Left renal cortex interstitium (tissue), 4 donors: ENCODE measurements at places on chromosomes 7 and 10. TPM values are rescaled to one million over a fixed set of nuclear protein-coding genes. Genes with fewer than 3 reads are reported as not detected.

GRCh38 chr10:14815681-14816080, 22.2 kb downstream of the CDNF start:
- no peak for DNase-seq

Gene SSC4D
- polyA plus RNA-seq = 3.9 TPM

DNA sequence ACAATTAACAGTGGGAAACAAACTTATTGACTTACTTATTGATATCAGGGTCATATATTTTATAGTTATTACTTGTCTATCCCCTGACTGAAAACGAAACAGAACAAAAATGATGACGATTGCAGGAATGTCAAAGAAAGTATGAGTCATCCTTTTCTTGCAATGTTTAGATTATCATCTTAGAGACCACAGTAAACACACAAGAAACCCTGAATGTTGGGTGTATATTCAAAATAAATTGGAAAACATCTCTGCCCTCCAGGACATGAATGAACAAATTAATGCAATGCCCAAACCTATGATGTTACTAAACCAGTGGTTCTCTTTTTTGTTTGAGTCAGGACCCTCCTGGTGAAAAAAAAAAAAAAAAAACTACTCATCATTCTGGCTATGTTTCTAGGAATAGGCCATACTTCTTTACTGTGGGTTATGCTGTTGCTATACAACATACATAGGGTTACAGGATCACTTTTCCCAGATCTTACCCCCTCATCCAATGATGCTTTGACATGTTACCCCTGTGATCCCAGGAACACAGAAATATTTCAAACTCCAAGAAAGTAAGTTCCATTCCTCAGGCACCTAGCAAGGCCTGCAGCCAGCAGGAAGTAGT, 623.4 kb upstream of the IGFBP3 start:
- DNase-seq = no peak

DNA sequence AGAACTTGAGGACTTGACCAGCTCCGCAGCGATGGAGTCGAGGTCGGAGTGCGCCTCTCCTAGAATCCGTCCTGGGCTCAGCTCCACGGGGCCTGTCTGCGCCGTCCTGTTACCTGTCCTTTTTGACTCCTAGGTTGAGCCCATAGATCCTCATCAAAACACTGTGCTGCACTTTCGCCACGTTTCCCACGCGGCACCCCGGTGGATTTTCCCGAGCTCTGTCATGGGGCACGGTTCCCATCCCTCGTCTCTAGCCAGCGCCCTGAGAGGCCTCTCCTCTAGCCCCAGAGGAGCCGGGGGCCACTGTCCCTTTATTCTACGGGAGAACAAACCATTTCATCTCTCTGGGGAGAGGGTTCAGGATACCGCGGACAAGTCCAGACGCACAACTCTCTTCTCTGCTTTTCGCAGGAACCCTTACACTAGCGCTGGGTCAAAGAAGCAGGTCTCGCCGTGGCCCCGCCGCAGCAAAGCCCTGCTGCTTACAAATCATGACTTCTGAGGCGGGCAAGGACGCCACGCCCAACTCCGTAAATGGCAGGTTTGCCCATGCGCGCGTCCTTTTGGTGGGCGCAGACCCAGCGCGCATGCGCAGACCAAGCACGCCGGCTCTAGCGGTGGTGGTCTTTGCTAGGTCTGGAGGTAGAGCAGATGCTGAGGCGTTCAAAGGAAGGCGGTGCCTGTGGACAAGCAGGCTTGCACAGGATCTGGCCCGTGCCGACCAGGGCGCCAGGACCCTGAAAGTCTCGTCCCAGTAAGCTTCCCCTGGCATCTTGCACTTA, 10.3 kb upstream of the ANKRD7 start:
- peak; percentile 73 for DNase-seq

GRCh38 chr10:124196659-124197058, 103.3 kb upstream of the CHST15 start:
- no peak for DNase-seq

Gene CLRN3
- polyA plus RNA-seq = 21.5 TPM

DNA sequence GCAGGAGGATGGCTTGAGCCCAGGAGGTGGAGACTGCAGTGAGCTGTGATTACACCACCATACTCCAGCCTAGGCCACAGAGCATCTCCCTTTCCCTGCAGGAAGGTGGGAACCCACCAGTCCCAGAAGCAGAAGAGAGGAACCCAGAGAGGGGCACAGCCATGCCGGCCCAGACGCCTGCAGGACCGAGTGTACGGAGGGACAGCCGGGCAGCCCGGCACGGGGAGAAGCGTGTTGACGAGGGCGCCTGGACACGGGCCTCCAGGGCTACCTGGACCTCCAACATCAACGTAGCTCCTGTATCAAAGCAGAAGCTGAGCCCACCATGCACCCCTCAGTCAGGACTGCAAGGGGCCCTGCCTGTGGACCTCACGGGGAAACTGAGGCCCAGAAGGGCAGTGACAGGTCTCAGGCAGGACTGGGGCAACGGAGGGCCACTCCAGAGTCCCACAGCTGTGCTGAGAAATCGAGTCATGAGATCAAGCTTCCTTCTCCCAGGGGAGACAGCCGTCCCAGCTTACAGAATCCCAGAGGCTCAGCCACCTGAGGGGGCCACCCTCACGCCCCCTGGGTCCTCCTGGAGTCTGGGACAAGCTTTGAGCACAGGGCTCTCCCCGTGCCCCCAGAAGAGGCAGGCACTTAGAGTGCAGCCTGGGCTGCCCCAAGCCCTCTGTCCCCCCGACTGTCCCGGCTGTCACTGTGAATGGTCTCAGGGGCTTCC, 43.1 kb downstream of the TNRC18 start:
- no peak for DNase-seq

GRCh38 chr7:148177972-148178371, 412.6 kb upstream of the C7orf33 start:
- DNase-seq = no peak

DNA sequence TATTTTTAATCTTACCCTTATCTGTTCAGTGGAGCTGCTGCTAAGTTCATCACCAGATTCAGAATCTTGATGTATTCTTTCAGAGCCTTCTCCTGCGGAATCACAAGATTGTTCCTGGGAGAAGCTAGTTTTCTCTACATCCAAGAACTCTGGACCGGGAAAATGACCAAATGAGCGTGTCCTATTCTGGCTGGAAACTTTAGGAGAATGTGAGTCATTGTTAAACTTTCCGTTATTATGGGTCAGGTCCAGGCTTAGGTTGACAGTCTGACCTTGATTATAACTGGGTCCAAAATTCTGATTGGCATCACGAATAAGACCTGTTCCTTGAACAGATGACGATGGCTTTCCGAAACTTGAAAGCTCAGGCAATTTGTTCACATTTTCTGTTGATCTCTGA, 20.5 kb downstream of the ARHGAP12 start:
- no peak for DNase-seq

GRCh38 chr7:80213814-80214213, 79.2 kb downstream of the GNAI1 start:
- no peak for DNase-seq

Gene SORCS1
- 11.6 TPM for polyA plus RNA-seq

GRCh38 chr7:156230576-156230975, 410.0 kb upstream of the RNF32 start:
- DNase-seq = no peak

Gene EBF3
- 2.3 TPM for polyA plus RNA-seq

DNA sequence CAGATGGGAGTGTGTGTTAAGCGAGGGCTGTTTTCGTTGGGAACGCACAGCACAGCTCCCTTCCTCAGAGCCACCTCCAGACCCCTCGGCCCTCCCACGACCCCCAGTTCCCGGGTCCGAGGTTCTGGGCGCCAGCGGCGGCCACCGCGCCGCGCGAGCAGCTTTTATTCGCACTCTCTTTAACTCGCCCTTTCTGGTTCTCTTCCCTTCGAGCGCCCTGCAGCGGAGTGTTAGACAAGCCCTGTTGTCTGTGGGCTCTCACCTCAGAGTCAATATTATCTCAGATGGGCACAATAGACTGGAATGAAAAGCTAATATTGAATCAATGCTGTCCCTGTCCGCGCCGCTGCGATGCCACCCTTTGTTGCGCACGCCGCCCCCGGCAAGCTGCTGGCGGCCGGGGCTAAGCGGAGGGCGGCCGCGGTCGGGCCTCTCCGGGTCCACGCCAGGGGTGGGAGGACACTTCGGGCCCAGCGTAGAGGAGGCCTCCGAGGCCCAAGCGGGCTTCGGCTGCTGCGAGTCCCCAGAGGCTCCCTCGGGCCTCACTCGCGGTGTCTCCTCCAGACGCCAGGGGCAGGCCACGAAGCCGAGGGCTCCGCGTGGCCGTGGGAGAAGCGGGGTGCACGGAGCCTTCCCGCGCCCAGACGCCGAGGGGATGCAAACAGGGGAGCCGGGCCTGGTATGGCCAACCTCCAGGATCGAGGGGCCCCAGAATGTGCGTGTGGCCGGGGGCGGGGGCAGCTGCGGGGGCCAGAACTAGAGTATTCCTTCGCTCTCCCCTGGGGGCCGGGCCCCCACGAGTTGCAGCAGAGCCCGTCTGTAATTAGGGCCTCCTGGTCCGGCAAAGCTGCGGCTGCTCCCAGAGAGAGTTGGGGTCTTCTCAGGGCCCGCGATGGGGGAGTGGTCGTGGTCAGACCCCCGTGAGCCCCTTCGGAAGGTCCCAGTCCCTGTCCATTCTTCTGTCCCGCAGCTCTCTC, 7.9 kb upstream of the EMX2 start:
- no peak for DNase-seq

DNA sequence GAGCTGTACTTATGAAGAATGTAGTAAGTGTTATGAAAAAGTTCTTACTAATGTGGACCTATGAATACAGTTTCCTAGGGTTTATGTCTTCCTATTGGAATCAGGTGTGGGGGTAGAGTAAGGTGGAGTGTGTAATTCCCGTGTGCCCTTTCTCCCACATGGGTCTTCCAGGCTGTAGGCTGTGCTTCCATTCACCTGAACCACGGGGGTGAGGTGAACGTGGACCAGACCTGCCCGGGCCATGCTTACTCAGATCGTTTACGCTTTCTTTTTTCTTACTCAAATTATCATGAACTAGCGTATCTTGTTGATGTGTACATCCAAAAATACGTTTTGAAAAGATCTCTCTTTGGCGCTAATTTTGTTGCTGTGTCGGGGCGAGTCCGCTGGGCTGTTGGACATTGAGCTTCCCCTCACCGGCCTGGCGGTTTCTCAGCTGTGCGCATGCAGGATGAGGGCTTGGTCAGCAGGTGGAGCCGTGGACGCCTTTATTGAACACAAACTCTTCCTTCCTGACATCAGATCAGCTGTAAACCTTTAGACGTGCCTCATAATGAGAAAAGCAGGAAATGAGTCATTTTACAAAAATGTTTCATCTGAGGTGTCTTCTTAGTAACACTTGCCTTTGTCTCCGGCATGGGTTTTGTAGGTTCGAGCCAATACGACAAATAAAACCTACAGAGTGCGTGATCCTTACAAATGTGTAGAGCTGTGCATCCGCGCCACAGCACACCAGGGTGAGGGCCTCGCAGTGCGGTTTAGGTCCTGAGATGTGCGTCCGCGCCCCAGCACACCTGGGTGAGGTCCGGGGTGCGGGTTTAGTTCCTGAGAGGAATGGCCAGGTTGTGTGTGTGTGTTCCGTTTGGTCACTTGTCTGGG, 53.8 kb downstream of the WDR37 start:
- no peak for DNase-seq

Gene ZNF479
- polyA plus RNA-seq = not detected

DNA sequence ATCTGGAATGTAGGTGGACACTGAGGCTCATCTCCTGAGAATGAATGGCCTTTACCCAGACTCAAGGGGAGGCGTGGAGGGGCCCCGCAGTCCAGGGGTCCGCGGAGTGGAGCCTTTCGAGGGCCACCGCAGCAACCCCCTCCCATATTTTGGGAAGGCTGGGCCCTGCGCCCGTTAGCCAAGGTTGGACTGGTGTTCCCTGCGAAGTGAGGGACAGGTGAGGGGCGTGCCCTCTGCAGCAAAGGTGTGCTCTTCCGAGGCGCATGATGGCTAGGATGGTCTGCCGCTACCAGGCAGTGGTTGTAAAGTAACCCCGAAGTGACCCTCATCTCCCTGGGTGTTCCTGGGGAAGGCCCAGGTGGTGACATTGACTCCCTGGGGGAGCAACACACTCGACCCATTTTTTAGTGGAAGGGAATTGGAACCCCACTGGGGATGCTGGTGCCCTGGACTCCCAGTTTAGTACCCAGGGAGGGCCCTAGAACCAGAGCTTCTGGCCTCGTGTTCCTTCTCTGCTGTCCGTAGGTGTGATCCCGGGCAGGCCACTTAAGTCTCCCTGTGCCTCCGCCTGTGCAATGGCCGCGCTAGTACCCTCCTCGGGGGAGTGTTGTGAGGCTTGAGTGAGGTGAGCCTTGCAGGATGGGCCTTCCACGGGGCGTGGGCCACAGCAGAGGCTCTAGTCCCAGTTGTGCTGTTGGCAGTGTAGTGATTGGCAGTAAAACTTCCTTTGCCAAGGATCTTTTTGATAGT, 779 bp downstream of the FAM241B start:
- no peak for DNase-seq

GRCh38 chr7:69962186-69963065, 364.2 kb downstream of the AUTS2 start:
- no peak for DNase-seq

- DNase-seq = no peak
Observed at GRCh38 chr7:44320141-44320540, 5.3 kb downstream of the CAMK2B start.

DNA sequence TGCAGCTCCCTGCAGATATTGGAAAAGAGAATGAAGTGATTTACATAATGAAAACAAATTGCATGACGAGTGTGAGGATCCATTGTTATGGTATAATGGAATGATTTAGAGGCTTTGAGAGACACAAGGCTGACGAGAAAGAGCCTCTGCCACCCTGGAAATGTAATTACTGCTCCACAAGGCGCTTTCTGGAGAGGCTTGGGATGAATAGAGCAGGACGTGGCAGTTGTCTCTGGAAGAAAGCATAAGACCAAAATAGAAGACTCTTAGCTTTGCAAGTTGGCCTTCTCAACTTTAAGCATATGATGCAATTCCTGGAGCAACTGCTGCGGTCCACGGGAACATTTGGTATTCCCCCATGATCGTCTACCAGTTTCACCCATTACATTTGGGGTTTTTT, 181.9 kb upstream of the TCF7L2 start:
- no peak for DNase-seq

DNA sequence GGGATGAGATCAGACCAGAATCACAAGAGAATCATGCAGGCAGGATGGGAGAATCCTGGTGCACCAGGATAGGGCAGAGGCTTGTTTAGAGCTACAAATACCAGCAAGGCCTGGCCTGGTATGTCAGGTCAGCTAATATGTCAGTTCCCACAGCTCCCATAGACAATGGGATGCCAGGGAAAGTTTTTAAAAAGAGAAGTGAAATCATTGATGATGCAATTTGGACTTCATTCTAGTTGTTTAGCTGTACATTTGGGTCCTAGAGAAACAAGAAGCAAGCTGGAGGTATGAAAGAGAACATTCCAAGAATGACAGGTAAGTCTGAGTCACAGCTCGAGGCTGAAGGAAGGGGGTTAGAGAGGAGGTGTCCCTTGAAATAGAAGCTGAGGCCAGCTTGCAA, 45.2 kb downstream of the GPR141 start:
- DNase-seq = no peak

Gene LRRD1
- polyA plus RNA-seq = 0.11 TPM

Gene DOCK1
- polyA plus RNA-seq = 62.2 TPM
